ENCODE measurements at places on chromosomes 16 and 17. TPM values are rescaled to one million over a fixed set of nuclear protein-coding genes. Genes with fewer than 3 reads are reported as not detected.

DNA sequence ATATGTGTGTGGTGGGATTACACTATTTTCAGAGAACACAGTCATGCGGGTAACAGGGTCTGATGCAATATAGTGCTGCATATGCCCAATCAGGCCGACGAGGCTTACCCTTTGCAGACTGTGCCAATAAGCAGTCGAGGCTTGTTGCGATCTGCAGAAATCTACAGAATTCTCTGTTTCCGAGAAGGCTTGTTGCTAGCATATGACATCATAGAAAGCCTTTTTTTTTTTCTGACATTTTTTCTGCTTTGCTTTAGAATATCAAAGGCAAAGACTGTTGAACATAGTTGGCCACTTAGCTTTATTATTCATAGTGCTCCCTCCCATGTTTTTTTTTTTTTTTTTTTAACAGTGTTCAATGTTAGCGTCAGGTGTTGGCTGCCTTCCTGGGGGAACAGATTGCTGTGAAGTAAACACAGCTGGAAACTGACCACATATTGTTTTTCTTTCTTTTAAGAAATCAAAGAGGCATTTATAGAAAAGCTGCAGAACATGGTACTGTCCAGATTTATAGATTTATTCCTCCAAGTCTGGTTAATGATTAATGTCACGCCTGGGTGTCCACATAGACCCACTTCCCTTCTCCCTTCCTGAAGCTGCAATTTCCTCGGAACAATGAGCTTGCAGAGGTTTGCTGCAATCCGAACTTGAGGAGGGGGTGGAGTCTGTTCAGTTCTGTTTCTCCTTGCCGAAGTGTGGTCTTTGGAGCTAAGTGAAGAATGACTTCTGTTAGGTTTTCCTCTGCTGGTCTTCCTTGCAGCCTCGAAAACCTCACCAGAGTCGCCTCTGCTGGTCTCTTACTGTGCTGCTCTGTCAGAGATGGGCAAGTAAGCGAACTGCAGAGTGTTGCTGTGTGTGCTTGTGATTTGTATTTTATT lies 87.3 kb downstream of the MAP2K6 start:
- no peak for DNase-seq

- DNase-seq = peak; percentile 99
Measured at GRCh38 chr16:2905241-2905987, 6.3 kb upstream of the FLYWCH1 start.

- no peak for DNase-seq
Measured at GRCh38 chr17:76161619-76162266, 20.7 kb upstream of the FOXJ1 start.

DNA sequence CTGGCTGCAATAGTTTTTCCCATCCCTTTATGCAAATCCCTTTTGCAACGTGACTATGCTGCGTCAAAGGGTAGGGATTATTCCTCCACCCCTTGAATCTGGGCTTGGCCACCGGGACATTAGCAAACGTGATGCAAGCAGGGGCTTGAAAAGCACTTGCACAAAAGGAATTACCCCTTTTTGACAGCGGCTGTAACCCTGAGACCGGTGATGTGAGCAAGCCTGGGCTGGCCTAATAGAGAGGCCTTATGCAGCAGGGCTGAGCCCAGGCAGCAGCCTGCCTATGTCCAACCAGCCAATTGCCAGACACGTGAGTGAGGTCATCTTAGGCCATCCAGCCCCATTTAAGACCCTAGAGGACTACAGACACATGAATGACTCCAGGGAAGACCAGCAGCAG lies 30.4 kb upstream of the PAFAH1B1 start:
- no peak for DNase-seq

DNA sequence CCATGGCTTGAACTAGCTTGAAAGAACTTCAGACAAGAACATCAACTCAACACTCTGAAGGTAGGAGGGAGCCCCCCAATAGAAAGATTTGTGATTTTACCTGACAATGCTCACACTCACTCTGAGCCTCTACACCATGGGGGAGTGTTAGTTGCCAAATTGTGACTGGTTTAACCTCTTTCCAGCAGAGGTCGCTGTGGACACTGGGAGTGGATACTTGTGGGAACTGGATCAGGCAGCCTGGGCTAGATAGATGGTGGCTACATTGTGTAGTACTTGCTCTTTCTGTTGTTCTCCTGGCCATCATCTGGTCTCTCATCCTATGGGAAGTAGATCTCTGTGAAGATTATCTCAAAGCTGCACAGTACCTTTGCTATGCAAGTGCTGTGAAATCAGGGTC lies 2.9 kb downstream of the SMPD3 start:
- DNase-seq = peak; percentile 90

DNA sequence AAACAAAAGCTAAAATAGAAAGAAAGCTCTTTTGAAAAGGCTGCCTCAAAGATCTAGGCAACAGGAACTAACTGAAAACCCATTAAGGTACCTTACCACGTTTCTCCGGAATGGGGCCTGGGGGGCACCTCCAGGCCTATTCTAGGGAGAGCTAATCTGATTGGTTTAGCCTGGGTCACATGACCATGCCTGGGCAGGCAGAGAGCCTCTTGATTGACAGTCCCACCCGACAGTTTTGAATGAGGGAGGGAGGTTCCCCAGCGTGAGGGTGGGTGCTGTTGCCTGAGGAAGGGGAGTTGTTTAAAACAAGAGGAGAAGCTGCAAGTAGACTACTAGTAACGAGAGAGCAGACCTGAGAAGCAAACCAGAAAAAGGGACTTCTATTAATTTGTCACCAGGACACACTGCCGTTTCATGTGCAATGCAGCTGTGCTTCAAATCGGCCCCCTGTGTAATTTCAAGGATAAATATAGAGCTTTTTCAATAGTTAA lies 143.4 kb upstream of the HS3ST2 start:
- peak; percentile 72 for DNase-seq

Gene GSG1L
- total RNA-seq = not detected

Gene COPRS
- 67.9 TPM for total RNA-seq

Gene EFCAB5
- total RNA-seq = 0.28 TPM

Gene KLHL10
- not detected for total RNA-seq

Gene SYNRG
- total RNA-seq = 45.3 TPM

Gene RRAD
- total RNA-seq = 1.3 TPM

Data from activated CD4-positive, alpha-beta T cell treated with anti-CD3 and anti-CD28 coated beads, Interleukin-2, amount 10 ng/mL, durations not matched to agents 24 days and 14 days (primary cell).